Activated T-cell treated with anti-CD3 and anti-CD28 coated beads for 24 hours (primary cell): ENCODE measurements at places on chromosomes 5 and 9.

- no peak for DNase-seq
Observed at GRCh38 chr9:92752812-92753404, 11.7 kb downstream of the BICD2 start.

DNA sequence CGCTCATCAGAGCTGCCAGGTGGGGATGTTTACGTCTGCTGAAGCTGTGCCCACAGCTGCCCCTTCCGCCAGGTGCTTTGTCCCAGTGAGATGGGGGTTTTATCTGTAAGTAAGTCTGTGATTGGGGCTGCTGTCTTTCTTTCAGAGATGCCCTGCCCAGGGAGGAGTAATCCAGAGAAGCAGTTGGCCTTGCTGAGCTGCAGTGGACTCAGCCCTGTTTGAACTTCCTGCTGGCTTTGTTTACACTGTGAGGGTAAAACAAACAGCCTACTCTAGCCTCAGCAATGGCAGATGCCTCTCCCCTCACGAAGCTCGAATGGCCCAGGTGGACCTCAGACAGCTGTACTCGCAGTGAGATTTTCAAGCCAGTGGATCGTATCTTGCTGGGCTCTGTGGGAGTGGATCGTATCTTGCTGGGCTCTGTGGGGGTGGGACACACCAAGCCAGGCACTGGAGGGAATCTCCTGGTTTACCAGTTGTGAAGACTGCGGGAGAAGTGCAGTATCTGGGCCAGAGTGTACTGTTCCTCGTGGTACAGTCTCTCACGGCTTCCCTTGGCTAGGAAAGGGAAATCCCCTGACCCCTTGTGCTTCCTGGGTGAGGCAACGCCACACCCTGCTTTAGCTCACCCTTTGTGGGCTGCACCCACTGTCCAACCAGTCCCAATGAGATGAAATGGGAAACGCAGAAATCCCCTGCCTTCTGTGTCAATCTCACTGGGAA lies 530.1 kb upstream of the DMAC1 start:
- DNase-seq = no peak

DNA sequence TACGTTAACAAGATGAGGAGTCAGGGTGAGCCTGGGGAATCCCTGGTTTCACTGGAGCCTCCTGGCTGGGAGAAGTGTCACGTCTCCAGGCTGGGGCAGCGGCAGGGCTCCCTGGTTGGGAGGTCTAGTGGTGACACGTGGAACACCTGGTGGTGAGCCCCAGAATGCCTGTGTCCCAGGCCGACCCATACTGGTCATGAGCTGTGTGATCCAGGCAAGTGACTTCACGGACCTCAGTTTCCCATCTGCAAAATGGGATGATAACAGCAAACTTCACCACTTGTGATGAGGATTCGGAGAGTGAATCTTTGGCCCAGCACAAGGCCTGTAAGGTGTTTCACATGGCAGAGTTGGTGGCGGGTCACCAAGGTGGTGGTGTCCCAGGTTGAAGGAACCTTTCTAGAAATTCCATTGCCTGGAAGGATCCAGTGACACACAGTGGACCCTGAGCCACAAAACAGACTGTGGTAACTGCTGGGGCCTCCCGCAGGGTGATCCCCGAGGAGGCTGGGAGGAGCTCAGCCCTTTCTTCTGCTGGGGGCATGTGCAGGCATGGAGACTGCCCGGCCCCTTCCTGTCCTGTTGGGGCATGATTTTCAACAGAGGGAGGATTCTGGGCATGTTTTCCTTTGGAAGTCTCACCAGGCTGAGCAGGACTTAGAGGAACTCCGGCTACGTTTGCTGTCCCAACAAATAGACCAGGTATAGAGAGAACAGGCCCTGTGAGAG lies 153.9 kb upstream of the IER5L start:
- no peak for DNase-seq

DNA sequence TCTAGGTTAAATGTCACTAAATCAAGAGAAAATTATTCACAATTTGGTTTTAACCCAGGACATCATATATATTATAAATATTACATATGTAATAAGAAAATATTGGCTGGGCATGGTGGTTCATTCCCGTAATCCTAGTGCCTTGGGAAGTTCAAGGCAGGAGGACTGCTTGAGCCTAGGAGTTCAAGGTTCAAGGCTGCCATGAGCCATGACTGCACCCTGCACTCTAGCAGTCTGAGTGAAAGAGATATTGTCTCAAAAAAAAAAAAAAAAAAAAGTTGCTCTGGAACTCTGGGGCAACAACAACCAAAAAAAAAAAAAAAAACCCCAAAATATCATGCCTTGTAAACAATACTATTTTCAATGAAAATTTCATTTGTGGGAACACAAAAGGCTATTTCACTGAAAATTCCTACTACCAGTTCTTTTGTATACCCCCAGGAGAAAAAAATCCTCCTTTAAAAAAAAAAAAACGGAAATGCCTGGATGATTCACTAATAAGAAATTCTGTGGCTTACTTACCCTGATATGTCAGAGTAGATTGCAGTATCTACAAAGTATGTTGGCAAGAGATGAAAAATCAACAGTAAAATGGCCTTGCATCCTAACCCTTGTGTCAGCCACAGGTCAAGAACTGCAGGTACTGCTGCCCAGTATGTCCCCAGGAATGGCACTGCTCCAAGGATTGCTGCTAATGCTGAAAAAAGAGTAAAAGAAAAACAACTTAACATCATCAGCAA lies 22.6 kb upstream of the CTNNAL1 start:
- DNase-seq = no peak

GRCh38 chr9:110069326-110070248 lies 138.4 kb downstream of the C9orf152 start:
- DNase-seq = no peak

GRCh38 chr5:10370931-10371330 lies 17.4 kb downstream of the MARCHF6 start:
- no peak for DNase-seq

DNA sequence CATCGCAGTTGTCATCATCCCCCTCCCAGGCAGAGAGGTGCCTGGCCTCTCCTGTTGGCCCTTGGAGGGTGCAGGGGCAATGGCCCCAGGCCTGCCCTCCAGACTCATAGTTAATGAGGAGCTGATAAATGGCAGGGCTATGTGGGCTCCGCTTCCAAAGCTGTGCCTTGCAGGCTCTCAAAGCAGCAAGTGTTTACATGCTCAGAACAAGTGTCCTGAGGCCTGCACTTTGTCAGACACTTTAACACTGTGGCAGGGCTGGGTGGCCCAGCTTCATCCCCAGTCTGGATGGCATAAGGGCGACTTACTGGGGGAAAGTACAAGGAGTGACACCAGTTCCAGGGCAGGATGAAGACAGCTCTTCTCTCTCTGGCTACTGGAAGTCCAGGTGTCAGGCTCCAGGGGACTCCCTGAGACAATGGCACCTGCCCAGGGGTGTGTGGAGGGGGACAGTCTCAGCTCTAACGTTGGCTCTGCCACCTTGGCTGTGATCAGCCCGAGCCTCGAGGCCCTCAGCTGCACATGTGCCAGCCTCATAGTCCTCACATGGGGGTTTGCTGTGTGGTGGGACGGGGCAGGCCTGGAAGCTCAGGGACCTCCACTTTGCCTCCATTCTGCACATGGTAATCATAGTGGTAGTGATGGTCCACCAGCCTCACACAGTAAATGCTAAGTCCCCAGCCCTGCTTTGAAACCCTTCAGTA lies 153.4 kb downstream of the BARX1 start:
- DNase-seq = no peak
